DND-41 (cell line): ENCODE measurements at places on chromosomes 11 and 22.

DNA sequence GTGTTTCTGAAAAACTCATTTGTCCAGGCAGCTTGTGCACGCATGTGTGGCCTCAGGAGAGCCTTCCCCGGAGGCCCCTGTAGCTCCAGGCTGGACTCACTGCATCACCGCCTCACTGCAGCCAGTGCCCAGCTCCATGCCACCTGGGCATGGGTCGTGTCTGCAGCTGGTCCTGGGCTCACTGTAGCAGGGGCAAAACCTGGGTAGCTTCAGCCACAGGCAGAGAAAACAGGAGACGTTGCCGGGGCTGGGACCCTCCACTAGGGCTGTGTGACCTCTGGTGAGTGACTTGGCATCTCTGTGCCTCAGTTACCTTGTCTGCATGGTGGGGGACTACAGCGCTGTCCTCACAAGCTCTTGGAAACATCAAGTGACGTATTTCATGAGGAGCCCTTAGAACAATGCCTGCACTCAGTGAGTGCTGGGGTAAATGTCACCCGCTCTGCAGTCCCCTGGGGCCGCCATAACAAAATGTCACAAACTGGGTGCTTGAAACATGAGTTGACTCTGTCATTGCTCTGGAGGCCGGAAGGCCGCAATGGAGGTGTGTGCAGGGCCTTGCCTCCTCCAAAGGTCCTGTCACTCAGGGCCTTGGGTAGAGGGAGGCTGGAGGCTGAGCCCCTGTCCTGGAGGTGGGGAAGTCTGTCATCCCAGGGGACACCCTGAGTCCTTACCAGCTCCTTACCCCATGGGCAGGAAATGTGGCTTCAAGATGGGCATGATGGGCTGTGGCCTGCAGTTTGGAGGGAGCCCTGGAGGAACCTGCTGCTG is 488.7 kb downstream of the TBC1D22A start:
- DNase-seq, result no peak

DNA sequence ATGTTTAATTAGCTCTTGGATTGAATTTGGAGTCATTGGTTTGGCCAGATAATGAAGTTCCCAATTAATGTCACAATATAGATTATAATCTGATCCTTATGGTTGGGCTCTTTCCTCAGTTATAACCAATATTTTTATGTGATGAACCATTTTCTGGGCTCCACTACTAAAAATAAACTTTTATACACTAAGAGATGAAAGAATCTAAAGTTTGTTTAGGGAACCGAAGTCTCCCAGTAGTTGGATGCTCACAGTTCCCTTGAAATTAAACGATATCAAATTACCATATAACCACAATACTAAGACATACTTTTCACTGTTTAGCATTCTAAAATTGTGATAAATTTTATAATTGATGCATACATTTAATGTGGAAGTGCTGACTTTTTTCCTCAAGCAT is 47.0 kb upstream of the ARHGAP42 start:
- DNase-seq, result no peak

- DNase-seq, result no peak
Observed at GRCh38 chr22:50676180-50676636, 3.6 kb downstream of the SHANK3 start.

DNA sequence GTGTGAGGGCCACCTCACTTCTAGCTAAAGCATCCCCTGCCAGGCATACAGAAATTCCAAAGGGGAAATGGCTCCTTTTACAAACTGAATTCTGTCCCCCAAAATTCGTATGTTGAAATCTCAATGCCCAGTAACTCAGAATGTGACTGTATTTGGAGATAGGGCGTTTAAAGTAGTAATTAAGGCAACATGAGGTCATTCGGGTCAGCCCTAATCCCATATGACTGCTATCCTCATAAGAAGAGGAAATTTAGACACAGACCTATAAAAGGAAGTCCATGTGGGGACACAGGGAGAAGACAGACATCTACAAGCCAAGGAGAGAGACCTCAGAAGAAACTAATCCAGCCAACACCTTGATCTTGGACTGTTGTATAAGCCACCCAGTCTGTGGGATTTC is 119.1 kb downstream of the CHST1 start:
- DNase-seq, result no peak

- DNase-seq, result no peak
Observed at GRCh38 chr11:2708757-2709281, 9.0 kb upstream of the KCNQ1OT1 start.

DNA sequence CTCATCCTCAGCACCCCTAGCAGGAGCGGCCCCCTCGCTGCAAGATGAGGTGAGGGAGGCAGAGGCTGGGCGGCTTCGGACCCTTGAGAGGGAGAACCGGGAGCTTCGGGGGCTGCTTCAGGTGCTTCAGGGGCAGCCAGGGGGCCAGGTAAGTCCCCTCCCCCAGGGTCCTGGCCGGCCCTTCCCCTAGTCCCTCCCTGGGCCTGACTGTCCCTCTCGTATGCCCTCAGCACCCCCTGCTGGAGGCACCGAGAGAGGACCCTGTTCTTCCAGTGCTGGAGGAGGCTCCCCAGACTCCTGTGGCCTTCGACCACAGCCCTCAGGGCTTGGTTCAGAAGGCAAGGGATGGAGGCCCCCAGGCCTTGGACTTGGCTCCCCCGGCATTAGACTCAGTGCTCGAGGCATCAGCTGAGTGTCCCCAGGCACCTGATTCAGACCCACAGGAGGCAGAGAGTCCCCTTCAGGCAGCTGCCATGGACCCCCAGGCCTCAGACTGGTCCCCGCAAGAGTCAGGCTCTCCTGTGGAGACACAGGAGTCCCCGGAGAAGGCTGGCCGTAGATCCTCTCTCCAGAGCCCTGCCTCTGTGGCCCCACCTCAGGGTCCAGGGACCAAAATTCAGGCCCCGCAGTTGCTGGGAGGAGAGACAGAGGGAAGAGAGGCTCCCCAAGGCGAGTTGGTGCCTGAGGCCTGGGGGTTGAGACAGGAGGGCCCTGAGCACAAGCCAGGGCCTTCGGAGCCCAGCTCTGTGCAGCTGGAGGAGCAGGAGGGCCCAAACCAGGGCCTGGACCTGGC is 4.0 kb downstream of the CCDC88B start:
- peak; percentile 38 for DNase-seq

DNA sequence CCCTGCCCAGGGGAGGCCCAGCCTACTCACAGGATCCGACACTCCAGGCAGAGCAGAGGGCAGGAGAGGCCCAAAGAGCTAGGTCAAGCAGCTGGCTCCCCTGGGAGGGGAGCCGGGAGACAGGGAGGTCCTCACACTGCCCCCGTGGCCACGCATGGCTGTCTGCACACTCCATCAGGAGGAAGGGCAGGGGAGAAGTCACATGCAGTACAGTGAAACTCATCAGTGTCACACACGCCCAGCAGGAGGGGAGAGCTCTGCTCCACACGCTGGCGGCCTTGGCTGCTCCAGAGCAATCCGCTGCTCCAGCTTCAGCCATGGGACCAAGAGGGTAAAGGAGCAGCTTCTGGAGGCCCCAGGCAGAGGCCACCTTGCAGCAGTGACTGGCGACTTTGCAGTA is 14.3 kb downstream of the TCIRG1 start:
- no peak for DNase-seq

GRCh38 chr11:93783765-93784144 is 327 bp upstream of the MED17 start:
- no peak for DNase-seq

GRCh38 chr11:112253605-112254242 is 6.9 kb downstream of the PLET1 start:
- DNase-seq, result no peak

DNA sequence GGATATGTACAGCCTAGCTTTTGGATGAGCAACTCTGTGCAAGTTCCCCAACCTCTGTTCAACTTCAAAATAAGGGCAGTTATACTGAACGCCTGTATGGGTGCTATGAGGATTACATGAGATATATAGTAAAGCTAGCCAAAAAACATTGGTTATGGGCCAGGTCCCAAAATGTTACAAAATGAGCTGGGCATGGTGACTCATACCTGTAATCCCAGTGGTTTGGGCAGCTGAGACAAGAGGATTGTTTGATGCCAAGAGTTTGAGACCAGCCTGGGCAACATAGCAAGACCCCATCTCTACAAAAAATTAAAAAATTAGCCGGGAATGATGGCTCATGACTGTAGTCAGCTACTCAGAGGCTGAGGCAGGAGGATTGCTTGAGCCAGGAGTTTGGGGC is 118.4 kb downstream of the TEAD1 start:
- no peak for DNase-seq

DNA sequence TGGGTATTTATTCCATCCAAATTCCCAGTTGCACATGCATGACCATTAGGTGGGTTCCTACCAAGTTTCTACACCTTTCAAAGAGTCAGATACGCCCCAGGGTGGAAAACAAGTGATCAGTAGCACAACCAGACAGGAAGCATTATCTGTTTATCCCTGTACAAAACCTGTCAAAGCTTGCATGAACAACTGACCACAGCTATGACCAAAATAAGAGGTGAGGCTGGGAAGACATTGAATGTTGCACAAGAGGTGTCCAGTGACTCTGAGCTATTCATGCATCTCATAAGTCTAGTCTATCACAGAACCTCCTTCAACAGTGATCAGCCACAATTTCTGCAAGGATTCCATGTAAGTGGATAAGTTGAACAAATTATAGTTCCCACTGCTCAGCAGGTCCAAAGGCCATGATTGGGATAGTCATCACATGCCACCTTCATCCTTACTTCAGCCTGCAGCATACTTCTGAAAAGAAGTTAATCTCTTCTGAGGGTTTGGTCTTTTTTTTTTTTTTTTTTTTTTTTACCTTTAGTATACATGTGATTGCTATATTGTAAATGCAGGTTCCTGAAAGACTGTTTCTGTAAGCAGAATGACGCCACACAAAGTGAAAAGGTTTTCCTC is 28.0 kb upstream of the TMEM45B start:
- DNase-seq, result no peak

- no peak for DNase-seq
Observed at GRCh38 chr22:38148245-38148644, 33.4 kb downstream of the PLA2G6 start.

DNA sequence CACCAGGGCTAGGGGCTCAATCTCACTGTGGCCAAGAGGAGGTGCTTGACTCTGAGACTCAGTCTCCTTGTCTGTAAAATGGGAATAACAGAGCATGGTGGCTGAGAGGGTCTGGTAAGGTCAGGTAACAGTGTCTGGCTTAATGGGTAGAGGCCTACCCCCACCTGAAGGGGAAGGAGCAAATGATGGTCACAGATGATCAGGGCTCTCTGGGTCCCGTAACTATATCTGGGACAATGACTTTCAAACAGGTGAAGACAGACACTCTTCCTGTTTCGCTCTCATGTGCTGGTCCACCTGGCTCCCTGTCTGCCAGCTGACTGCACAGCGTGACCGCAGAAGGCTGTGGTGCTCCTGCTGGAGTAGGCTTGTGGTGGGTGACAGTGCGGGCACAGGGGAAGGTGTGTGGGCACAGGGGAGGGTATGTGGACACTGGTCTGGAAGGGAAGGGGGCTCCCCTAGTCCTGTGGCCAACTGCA is 4.0 kb downstream of the A4GALT start:
- no peak for DNase-seq

GRCh38 chr11:106998116-106998915 is 20.0 kb downstream of the GUCY1A2 start:
- DNase-seq, result no peak

- DNase-seq, result no peak
Observed at GRCh38 chr11:27721264-27722116, 21.2 kb upstream of the BDNF start.

- DNase-seq, result no peak
Observed at GRCh38 chr11:79243422-79244210, 197.2 kb downstream of the TENM4 start.

DNA sequence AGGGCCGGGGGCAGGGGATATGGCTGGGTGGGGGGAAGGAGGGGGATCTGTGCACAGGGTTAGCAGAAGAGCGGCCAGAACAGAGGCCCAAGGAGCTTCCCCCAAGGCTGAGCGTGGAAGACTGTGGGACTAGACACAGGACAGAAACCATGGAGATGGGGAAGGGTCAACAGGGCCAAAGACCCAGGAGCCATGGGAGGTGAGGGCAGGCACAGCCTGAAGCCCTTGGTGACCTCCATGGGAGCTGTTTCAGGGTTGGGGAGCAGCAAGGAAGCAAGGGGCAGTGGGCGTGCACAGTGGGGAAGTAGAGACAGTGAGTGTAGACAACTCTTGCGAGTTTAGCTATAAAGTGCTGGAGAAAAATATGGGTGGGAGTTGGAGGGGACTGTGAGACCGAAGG is 56.6 kb downstream of the WNT11 start:
- no peak for DNase-seq

DNA sequence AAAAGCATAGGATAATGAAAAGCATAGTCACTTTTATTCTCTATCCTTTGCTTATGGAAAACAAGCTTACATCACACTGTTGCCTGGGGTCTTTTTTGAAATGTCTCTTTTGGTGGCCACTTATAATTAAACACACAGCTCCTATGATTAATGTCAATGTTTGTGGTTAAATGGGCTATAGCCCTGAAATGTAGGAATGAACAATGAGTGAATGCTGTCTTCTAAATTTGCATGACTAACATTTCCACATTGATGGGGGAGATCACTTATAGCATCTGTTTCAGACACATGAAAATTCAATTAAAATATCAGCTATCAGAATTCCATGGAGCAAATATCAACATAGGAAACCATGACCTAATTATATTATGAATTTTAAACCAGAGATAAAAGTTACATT is 171.4 kb upstream of the FAT3 start:
- DNase-seq, result no peak

DNA sequence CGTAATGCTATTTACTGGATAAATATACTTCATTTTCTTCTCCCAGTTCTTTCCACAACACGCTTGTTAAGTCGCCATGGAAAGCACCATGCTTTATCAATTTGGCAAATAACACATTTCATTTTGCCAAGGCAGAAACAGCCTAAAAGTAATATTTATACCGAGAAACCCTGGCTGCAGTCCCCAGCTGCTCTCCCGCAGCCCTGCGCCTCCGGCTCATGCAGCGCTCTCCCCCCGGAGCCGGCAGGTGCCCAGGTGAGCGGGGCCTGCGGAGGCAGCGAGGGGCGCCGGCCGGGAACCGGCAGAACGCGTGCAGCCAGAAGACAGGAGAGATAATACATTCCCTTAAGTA is 681 bp upstream of the ARHGEF12 start:
- DNase-seq, result no peak

DNA sequence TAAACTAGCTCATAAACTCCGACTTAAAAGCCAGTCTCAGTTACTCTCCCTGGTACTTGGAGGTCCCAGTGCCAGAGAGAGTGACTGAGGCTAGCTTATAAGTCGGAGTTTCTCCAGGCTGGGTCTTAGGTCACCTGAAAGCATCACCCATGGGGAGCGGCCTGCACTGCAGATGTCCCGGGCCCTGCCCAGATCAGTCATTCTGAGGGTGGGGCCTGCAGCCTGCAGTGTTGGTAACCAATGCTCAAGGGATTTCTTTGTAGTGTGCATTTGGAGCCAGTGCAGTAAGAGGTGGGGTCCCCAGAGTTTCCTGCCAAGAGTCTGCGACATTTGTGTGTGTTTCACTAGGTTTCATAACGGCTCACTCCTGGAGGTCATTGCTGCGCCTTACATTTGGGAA is 14.8 kb downstream of the TAB1 start:
- DNase-seq, result no peak
